GM23248 (cell line): ENCODE measurements at places on chromosomes 6 and 20. TPM values are rescaled to one million over a fixed set of nuclear protein-coding genes. Genes with fewer than 3 reads are reported as not detected.

DNA sequence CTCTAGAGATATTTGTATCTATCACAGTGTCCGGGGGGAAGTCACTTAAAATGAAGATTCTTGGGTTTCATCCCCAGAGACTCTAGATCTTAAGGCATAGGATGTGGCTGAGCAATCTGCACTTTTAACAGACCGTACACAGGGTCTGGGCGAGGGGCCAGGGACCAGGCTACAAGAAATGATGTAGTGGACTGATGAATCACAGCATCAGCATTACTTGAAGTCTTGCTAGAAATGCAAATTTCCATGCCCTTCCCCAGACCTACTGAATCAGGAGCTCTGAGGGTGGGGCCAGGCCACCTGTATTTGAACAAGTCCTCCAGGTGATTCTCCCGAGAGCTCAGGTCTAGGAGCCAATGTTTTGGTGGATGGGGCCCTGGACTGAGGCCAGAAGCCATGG is 168.4 kb downstream of the DOK5 start:
- peak; percentile 94 for DNase-seq

- DNase-seq: no peak
These were observed 111.0 kb upstream of the FRMD1 start for GRCh38 chr6:168190014-168190405.

The IL17A gene
- total RNA-seq: not detected in 2 replicates

DNA sequence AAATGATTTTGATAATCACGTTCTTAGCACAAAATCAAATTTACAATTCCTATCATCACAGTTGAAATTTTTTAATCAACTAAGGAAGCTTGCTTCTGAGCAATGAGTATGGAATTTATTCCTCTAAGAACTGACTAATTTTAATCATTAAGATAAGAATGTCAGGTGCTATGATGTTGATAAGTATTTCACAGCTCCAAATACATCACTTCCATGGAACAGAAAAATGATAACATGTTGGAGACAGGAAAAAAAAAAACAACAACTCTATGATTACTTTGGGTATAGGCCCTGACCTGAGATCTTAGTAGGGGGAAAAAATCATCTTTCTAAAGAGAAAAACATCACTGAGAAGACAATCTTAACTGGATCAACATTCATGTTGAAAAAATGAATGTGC is 89.4 kb upstream of the BMP2 start:
- no peak for DNase-seq

DNA sequence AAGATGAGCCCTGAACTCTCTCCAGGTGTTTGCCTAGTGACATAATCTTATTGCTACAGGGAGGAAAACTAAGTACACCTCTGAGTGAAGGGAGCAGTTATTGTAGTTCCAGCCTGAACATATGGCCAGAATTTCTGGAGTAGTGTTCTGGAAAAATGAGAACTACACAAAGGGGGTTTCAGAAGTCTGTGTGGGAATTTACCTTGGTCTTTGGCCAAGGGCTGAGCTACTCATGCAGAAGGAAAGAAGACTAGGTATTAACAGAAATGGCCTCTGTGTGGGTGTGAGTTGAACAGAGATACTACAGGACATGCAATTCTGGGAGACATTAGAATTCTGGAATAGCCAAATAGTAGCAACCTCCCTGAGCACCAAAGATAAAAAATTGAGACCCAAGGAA is 1009.7 kb upstream of the GJE1 start:
- no peak for DNase-seq

GRCh38 chr6:118350881-118351430 is 197.1 kb upstream of the PLN start:
- peak; percentile 32 for DNase-seq

- peak; percentile 60 for DNase-seq
These were observed 64.9 kb downstream of the C6orf58 start for GRCh38 chr6:127641905-127642304.

DNA sequence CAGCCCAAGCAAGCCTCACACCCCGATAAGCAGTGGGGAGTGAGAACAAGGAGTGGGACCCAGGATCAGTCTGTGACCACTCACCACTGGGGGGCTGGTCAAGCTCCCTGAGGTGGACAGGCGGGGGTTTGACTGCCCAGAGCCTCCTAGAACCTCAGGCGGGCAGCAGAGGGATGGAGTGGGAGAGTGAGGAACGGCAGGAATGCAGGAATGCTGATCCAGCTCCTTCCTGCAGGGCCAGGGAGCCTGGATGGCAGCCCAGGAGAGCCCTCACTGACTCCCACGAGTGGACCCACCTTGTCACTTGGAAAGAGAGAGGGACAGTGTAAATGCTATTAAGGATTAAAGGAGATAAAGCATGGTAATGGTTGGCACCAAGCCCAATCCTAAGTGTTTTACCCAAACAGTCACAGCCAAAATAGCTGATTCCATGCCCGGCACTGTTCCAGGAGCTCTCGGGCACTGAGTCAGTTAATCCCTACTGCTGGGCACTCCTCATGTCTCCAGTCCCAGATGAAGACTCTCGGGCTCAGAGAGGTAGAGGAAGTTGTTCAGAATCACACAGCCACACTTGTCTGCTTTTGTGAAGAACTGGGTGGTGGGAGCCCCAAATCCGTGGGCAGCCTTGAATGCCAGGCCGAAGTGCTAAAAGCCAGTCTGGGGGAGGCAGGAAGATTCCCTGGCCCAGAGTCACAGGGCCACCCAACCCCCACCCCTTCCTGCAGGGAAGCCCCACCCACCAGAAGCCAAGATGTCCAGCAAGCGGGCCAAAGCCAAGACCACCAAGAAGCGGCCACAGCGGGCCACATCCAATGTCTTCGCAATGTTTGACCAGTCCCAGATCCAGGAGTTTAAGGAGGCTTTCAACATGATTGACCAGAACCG is 3.1 kb downstream of the MYL9 start:
- DNase-seq: peak; percentile 89

The PLCB4 gene
- total RNA-seq: 9.5 and 10.5 TPM in 2 replicates

The PAK5 gene
- total RNA-seq: not detected in 2 replicates

DNA sequence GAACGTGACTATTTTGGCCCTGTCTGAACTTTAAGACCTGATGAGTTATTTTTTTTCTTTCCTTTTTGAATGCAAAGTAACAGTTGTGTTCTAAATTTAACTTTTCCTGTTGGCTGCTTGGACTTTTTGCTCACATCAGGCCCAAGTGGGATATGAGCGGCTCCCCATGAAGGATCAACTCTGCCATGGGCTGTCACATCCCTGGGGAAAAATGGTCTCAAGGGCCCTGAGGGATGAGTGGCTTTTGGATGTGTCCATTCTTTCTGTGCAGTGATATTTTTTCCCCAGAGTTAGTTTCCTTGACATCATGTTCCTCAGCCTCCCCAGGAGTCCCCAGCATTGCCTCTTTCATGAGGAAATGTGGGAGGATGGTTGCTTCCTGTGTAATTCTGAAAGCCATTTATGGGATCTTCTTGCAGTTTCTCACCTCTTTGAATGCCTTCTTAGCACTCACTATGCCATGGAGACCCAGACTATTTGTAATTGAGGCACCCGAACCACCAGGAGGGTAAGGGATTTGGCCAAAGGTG is 92.5 kb downstream of the SLC24A3 start:
- no peak for DNase-seq

- DNase-seq: peak; percentile 25
These were observed 1.4 kb downstream of the STK38 start for GRCh38 chr6:36545767-36546307.

The SLC16A10 gene
- not detected in 2 replicates for total RNA-seq

DNA sequence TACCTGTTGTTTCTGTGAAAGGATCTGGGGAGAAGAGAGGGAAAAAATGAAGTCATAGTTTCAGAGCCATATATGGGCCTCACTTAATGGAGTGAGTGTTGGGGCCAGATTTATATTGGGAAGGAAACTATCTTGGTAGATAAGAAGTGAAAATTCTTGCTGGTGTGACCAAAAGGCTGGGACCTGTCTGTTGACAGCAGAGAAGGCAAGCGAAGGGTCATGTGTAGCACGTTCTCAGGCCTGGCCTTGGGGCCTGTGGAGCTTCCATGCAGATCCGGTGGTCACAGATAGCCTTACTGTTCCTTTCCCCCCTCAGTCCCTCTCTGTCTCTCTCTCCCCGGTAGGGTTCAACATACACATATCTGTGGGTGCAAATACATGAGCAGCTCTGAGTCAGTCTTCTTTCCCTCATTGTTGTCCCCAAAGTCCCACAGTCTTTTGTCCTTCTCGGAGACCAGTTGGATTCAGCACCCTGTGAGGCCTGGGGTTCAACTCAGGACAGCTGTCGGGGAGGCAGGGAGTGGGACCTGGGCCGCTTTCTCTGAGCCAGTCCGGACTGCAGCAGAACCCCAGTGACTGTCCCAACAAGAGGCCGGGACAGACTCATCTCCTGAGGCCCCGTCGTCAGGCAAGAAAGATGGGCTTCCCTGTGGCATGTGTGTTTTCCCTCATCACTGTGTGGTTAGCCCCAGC is 34.6 kb downstream of the PPP1R14C start:
- DNase-seq: no peak

The EBF4 gene
- total RNA-seq: 0.76 TPM in 1 of 2 replicates, not detected in the other

The IRF4 gene
- not detected in 2 replicates for total RNA-seq

DNA sequence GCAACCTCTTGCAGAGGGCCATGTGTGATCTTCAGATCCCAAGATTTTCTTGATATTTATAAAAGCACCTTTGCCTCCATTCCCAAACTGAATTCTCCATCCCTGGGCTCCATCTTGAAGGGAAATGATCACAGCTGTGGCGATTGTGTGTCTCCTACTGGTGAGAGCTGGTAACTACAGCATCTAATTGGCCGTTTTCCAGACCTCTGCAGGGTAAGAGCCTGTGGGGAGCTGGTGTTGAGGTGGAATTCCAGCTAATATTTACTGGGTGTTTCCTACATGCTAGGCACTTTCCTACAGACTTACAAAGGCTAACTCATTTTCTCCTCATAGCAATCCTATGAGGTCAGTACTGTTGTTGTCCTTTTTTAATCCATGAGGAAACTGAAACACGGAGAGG is 59.2 kb upstream of the FNDC1 start:
- peak; percentile 73 for DNase-seq

- DNase-seq: no peak
These were observed 85.7 kb upstream of the TAB2 start for GRCh38 chr6:149231778-149232177.

The SLC17A4 gene
- not detected in 2 replicates for total RNA-seq

The KCNQ5 gene
- 10.8 and 15.8 TPM in 2 replicates for total RNA-seq
